Activated CD4-positive, alpha-beta memory T cell treated with anti-CD3 and anti-CD28 coated beads, Interleukin-2, amount 10 ng/mL, durations not matched to agents 7 days and 5 days (primary cell): ENCODE measurements at places on chromosomes 4 and X. TPM values are rescaled to one million over a fixed set of nuclear protein-coding genes. Genes with fewer than 3 reads are reported as not detected.

DNA sequence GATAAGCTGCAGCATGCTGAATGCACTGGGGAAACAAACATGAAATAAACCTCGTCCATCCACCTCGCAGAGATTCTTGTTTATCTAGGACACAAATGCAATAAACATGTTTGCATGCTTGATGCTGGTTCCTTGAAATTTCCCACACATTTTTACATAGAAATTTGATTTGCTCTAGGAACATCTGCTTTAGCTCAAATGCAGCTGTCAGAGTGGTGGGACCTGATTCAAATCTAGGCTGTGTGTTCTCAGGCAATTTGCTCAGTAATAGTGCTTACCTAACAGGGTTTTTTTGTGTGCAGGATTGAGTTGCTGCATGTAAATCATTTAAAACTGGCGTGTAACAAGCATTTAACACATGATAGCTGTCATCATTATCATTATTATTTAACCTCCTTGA is 293.1 kb downstream of the QDPR start:
- no peak for DNase-seq

DNA sequence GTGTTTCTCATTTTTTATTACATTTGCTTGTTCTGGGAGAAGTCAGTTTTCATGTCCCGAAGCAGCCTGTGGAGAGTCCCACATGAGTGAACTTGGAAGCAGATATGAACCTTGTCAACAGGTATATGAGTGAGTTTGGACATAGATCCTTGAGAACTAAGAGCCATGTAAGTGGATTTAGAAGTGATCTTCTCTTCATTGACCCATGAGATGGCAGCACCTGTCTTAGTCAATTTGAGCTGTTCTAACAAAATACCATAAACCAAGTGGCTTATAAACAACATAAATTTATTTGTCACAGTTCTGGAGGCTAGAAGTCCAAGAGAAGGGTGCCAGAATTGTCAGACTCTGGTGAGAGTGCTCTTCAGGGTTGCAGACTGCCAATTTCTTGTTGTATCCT is 1043.8 kb downstream of the ADGRL3 start:
- no peak for DNase-seq

DNA sequence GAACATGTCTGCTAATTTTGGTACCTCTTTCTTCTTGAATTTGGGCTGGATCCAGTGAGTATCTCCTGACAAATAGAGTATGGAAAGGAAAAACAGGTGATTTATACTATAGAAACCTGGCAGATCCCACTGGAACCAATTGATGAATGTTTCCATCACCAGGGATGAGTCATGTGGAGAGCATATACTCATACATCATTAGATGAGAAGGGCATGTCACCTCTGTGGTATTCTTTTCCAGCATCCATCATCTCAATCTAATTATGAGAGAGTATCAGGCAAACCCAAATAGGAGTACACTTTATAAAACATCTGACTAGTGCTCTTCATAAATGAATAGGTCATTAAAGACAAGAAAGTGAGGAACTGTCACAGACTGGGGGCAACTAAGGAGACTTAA is 90.7 kb downstream of the CLDN22 start:
- DNase-seq, result no peak

- DNase-seq, result no peak
These were observed 123.5 kb upstream of the LEF1 start for GRCh38 chr4:108292229-108292628.

DNA sequence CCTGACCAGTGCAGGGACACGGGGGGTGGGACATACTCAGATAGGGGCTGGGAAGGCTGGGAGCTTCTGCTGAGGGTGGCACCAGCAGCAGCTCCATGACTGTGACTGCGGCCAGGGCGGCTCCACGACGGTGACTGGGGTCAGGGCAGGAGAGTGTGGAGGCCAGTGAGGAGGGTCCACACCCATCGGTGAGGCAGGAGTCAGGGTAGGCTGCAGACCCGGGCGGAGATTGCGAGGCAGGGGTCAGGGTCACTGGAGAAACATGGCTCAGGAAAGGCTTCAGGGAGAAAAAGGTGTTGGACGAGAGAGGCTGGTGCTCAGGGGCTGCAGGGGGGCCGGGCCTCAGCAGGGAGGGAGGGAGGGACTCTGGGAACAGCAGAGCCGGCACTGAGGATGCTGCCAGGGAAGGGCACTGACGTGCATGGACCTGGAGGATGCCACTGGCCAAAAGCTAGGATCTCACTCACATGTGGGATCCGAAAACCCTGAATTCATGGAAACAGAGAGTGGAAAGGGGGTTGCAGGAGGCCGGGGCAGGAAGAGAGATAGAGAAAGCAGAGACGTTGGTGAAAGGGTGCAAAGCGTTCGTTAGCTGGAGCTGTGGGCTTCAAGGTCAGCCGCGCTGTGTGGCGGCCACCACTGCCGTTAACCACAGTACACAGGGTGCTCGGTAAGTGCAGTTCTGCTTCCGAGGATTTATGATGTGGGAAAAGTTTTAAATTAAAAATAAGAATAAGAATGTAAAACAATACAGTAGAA is 22.0 kb downstream of the ATP5ME start:
- no peak for DNase-seq

- no peak for DNase-seq
These were observed 56.3 kb downstream of the SHISA3 start for GRCh38 chr4:42453612-42454011.

- DNase-seq, result peak; percentile 14
These were observed 31.3 kb upstream of the ASMTL start for GRCh38 chrX:1483843-1484637.

DNA sequence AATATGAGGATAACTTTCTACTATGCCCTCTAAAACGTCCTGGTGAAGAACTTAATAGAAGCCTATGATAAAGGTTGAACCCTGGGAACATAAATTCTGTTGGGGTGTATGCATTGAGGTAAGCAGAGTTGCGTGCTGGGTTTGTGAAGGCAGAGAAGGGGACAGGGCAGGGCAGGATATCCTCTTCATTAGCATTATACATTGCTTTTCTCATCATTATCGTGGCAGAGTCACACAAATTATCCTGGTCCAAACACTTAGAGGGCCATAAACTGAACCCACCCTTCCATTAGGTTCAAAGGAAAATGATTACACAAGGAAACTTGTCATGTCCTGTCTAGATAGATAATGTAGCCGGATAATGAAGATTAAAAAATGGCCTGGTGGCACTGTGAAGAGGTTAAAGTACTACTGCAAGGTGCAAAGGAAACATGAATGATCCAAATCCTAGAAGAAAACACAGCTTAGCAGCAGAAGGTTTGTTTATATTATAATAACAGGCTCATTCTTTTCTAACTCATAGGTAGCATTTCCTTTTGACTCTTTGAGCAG is 189.1 kb downstream of the SPCS3 start:
- DNase-seq, result no peak

DNA sequence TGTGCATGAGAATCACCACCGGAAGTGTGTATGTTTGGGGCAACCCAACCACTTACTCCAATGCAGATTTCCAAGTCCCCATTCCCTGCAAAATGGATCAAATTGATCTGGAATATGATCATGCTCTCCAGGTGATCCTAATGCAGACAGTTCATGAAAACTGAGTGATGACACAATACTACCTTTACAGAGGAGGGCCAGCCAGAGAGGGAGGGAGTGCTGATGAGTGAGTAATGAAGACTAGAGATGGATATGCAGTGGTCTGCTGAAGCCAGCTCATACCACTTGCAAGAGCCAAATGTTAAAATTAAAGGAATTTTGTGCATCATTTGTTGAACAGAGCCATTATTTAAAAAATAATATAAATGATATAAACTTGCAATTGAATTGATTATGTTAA is 10.2 kb upstream of the CPE start:
- no peak for DNase-seq

GRCh38 chr4:169566021-169566818 is 46.2 kb downstream of the NEK1 start:
- DNase-seq, result no peak

GRCh38 chr4:37603070-37603468 is 83.1 kb downstream of the RELL1 start:
- peak; percentile 78 for DNase-seq

GRCh38 chrX:33726281-33727160 is 405.6 kb downstream of the FAM47A start:
- DNase-seq, result no peak

Gene CENPI
- total RNA-seq, result 25.9 TPM

DNA sequence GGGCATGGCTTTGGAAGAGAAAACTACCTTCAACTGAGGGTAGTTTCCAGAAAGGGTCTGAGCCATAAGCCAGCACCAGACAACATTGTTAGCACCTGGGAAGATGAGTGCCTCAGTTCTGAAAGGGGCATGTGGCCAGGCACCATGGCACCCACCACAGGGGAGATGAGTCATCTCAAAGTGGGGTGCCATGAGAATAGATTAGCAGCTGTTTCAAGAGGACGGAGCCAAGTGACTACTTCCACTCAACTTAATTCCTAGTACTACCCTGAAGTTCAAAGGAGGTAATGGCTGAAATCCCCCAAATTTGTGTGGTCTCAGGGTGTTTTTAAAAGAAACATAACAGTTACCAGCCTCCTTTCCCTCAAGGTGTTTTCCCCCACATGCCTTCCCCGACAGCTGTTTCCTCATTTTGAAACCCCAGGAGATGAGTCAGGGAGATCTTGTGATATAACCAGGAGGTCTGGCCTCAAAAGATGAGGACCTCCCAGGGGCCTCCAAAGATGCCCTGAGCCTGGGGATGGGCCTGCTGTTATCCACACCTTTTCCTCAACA is 27.8 kb upstream of the FTHL17 start:
- DNase-seq, result peak; percentile 48

Gene NLGN3
- 0.90 TPM for total RNA-seq

DNA sequence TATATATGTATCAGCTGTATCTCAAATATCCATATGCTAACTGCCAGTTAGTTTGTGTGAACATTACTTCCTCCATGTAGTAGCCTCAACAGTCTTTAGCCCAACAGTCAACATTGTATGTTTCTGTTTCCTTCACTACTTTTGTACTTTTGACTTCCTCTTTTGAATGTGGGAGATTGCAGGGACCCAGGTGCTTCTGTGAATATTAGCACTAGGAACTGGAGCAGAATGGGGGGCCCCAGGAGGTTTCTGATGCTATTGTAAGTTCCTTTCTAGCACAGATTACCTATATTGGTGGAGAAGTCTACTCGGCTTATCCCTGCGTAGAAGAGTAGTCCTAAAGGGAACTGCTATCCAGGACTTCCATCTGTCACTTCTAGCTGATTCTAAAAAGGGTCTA is 2.3 kb downstream of the PLAC8 start:
- no peak for DNase-seq

GRCh38 chrX:114050075-114050796 is 533.6 kb upstream of the HTR2C start:
- DNase-seq, result no peak

- DNase-seq, result no peak
These were observed 1.4 kb downstream of the CNKSR2 start for GRCh38 chrX:21375708-21376009.

Gene CT47A7
- not detected for total RNA-seq

DNA sequence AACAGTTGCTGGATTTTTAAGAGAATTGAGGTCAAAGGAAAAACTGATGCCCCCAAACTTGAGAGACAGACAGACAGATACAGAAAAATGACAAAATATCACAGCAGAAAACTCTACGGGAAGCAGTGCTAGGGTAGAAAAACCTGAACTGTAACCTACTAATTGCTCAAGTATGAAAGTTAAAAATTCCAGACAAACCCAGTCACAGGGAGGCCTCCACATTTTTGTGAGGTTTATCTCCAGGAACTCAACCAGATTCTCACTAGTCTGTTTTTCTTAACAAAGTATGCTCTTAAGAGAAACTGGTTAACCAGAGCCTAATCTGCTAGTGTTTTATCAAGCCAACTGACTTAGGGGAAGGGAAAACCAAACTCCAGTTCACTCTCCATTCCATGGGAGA is 19.9 kb upstream of the PPP3CA start:
- DNase-seq, result no peak

DNA sequence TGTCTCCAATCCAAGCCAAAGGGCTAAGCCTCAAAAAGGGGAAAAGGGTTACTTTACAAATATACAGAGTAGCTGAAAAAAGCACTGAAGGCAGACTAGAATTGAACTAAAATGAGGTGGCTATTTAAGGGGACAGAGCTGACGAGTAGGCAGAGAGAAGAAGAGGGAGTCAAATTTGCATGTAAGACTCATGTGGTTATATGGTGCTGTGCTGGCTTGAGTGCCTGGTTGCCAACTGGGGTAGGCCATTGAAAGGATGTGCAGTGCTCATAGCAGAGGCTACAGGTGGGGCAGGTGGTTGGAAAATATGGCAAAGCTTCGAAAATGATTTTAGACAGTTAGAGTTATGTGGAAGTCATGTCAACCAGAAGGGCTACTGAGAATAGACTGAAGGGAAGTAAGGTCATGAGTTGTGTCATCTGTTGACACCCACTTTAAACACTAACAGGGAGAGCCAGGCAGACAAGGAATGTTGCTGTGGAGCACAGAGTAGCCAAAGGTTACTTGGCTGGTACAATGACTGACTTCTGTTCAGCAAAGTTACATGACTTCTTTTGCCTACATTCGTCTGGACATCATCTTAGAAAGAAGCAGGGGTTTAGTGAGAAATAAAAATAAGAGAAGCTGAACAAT is 1210.4 kb downstream of the ADGRL3 start:
- DNase-seq, result no peak

- no peak for DNase-seq
These were observed 369.2 kb downstream of the MID1IP1 start for GRCh38 chrX:39170464-39170863.

Gene MID1IP1
- 75.7 TPM for total RNA-seq

DNA sequence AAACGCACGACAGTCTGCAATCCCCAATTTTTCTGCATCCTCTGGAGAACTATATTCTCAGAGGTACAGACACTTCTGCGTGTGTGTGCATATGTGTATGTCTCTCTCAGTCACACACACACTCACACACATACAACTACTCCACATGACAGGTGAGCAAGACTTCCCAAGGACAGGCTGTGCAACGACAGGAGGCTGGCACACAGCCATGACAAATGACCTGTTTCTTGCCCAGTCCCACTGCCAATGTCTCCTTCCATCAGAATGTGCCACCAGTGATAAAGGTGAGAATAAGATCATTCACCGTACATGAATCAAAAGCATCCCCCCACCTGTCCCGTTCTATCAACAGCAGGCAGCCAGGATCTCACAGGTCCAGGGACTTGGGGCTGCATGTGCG is 52.4 kb downstream of the PPP2R2C start:
- no peak for DNase-seq

- no peak for DNase-seq
These were observed 370.3 kb upstream of the FGF16 start for GRCh38 chrX:77076896-77077295.

GRCh38 chr4:110865611-110866259 is 242.9 kb upstream of the PITX2 start:
- no peak for DNase-seq

- DNase-seq, result no peak
These were observed 69.2 kb downstream of the NOCT start for GRCh38 chr4:139084804-139085093.

GRCh38 chrX:118727686-118728339 is 407 bp downstream of the IL13RA1 start:
- no peak for DNase-seq

DNA sequence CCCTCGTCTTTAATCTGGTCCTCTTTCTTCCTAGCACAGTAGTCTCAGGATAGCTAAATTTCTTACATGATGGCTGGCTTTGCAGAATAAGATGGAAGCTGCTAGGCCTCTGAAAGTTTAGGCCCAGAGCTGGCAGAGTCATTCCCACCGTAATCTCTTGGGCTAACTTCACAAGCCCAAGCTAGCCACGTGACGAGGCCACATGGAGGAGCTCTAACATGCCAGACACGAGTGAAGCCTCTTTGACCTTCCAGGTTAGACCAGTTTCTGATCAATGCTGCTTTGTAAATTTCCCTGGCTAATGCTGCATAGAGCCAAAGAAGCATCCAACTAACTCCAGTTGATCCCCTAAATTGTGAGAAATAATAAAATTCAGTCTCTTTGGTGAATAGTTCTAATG is 9.5 kb upstream of the CENPE start:
- no peak for DNase-seq
